A549 treated with Mapracorat at 1 μM for 4 hours (cell line): ENCODE measurements at places on chromosomes 3 and 15. TPM values are rescaled to one million over a fixed set of nuclear protein-coding genes. Genes with fewer than 3 reads are reported as not detected.

Gene SLC28A2
- not detected in 5 replicates for total RNA-seq

Gene TRA2B
- 160 to 183 TPM (median 162 TPM) in 5 replicates for total RNA-seq

Gene CILP
- total RNA-seq: 0.11 to 0.24 TPM (median 0.17 TPM) in 5 replicates

Gene RARB
- 5.5 to 10.9 TPM (median 8.3 TPM) in 5 replicates for total RNA-seq

Gene OSBPL10
- total RNA-seq: 16.0 to 22.9 TPM (median 18.7 TPM) in 5 replicates

Gene C3orf49
- total RNA-seq: not detected in 5 replicates

Gene NUP210
- total RNA-seq: 28.6 to 44.1 TPM (median 40.4 TPM) in 5 replicates

Gene SSUH2
- 0.62 to 1.0 TPM (median 0.70 TPM) in 5 replicates for total RNA-seq

Gene CASR
- not detected in 5 replicates for total RNA-seq
